ENCODE measurements at places on chromosomes 12 and 14. TPM values are rescaled to one million over a fixed set of nuclear protein-coding genes. Genes with fewer than 3 reads are reported as not detected.

The GPRC5A gene
- total RNA-seq = not detected

The P2RX2 gene
- 4.1 TPM for total RNA-seq

The CCDC197 gene
- not detected for total RNA-seq

The CHGA gene
- 663 TPM for total RNA-seq

The MYF6 gene
- total RNA-seq = not detected

The LRRC23 gene
- 2.6 TPM for total RNA-seq

- DNase-seq = no peak
Observed at GRCh38 chr12:108734200-108734906, 3.0 kb upstream of the CORO1C start.

DNA sequence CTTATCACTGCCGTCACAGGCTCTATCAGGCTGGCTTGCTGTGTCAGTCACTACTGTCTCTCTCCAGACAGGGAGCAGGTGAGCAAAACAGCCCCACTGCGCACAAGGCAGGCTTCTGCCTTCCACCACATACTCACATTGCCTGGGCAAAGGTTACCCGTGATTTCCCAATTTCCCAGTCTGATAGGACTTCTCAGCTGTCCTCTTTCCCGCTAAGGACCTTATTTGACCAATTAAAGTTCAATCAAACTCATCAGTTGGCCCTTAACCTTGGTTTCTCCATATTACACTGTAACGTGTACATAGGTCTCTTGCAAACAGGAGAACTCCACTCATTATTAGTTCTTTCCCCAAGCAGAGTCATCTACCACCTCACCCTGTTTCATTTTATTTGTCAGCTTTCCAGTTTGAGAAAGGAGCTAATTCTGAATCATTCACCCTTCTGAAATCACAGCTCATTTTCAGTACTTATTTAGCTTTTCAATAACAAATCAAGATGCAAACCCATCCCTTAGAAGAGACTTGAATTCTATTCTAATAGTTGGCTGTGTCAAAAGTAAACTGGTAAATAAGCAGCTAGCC lies 170.8 kb downstream of the ESR2 start:
- no peak for DNase-seq

- no peak for DNase-seq
Observed at GRCh38 chr14:64960762-64961276, 11.3 kb downstream of the RAB15 start.

DNA sequence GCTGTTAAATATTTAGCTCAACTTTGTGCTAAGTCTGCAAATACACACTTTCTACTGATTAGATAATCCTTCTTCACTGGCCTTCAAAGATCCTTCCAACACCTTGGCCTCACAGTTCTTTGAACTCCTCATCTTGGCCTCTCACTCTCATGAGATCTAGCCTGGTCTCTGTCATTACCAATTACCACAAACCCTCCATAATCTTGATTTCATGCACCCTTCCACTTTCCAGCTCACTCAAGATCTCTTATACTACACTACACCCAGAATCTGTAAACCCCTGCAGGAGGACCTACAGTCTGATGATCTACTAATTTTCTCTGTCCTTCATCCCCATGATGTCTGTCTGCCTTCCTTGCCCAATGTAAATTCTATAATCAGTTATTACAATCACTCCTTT lies 71.1 kb downstream of the DUSP16 start:
- DNase-seq = no peak

GRCh38 chr14:54396183-54396492 lies 669 bp upstream of the CDKN3 start:
- no peak for DNase-seq

DNA sequence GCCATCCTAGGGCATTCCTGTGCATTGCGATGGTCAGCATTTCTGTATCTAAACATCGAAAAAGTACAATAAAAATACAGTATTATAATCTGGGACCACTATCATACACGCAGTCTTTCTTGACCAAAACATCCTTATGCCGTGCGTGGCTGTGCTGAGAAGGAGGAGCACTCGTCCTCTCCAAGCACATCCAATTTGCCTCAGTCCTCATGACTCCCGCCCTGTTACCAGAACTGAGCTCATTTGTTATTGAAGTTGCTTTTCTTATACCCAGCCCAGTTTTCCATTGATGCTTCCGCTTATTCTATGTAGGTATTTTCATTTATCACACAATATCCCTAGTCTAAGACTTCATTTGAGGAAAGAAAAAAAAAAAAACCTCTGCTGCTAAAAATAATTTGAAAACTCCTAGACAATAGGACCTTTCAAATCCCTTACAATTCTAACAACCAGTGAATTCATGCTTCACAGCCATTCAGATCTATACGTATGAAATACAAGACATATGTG lies 236.9 kb upstream of the PLEKHG7 start:
- no peak for DNase-seq

- no peak for DNase-seq
Observed at GRCh38 chr14:102711207-102711606, 66.0 kb upstream of the TRAF3 start.

DNA sequence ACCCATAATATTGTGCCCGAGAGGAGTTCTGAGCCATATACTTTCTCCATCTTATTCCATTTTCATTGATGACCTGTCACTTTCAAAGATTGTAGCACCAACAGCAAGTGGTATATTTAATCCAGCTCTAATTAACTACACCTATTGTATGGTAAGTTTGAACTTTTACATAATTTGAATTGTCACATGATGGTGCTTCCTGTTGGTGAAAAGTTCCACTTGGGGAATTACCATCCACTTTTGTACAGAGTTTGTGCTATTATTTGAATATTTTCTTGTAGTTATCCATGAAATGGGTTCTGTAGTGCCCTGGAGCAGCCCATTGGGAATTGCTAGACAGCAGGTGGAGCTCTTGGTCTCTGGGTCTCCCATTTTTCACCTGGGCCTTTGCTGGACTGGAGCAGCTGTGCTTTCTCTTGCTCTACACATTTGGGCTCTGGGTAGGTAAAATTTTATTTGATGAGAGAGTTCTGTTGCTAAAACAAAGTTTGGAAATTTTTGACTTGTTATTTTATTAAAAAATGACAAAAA lies 3.0 kb downstream of the SMCO3 start:
- DNase-seq = no peak

- DNase-seq = no peak
Observed at GRCh38 chr12:50186681-50187080, 19.5 kb upstream of the CERS5 start.

GRCh38 chr14:29039171-29039570 lies 272.6 kb downstream of the FOXG1 start:
- no peak for DNase-seq

- DNase-seq = no peak
Observed at GRCh38 chr14:31205681-31206535, 1.7 kb downstream of the HECTD1 start.

DNA sequence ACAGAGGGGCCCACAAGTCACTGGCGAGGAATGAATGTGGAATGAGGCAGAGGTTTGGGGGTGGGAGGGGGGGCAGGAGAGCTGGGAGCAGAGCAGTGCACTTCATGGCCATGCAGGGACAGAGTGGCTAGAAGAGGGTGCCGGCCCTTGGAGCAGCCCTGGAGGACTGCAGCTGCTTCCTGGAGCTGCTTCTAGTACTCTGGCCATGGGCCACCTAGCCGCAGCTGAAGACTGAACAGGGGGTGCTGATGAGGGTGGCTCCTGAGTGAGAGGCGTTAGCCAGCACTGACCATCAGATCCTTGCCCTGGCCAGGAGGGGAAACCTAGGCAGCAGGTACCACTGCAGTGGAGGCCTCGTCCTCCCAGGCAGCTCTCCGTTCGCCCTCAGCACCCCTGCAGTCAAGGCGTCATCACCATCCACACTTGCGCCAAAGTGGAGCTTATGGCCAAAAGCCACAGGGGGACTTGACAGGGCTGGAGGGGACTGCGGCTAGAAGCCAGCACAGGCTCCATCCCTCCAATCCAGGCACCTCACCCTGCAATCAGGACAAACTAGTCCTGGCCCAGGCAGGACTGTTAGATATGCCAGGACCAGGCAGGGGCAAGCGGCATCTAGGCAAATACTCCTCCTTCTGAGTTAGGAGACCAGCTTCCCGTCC lies 16.4 kb downstream of the OTUB2 start:
- no peak for DNase-seq

- DNase-seq = no peak
Observed at GRCh38 chr14:54424479-54424901, 16.7 kb downstream of the CNIH1 start.

Measured in glutamatergic neuron (in vitro differentiated cells).